ENCODE measurements at places on chromosomes 16 and 17.

- peak; percentile 60 for DNase-seq
Observed at GRCh38 chr16:70788668-70789594, 12.0 kb downstream of the VAC14 start.

DNA sequence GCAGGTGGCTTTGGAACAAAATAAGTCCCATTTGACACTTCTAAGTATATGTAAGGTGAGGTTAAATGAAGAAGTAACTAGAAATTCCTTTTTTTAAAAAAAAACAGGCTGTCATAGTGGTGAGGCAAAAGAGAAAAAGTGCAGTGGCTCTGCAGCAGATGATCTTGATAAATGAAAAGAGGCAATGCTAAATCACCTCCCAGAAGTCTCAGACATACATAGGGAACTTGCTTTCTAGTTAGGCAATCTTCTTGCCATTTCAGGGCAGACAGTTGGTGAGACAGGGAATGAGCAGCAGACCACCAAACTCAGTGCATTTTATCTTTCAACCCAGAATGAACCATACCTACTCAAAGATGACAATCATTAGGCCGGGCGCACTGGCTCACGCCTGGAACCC, 90.8 kb downstream of the MYO1D start:
- DNase-seq = no peak

DNA sequence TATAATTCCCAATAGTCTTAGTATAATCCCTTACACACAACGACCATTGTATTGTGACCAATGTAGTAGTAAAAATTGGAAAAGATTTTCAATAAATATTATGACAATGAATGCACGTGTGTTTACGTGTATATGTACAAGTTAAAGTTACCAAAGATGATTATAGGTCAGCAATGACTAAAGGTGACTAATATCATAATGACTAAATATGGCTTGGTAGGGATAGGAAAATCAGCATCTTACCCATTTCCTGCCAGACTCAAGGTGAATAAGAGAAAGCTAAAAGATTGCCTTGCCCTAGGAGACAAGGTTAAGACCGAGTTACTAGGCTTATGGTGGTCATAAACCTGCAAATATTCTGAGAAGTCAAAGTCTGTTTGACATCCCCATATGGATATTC, 34.4 kb downstream of the CPD start:
- no peak for DNase-seq

DNA sequence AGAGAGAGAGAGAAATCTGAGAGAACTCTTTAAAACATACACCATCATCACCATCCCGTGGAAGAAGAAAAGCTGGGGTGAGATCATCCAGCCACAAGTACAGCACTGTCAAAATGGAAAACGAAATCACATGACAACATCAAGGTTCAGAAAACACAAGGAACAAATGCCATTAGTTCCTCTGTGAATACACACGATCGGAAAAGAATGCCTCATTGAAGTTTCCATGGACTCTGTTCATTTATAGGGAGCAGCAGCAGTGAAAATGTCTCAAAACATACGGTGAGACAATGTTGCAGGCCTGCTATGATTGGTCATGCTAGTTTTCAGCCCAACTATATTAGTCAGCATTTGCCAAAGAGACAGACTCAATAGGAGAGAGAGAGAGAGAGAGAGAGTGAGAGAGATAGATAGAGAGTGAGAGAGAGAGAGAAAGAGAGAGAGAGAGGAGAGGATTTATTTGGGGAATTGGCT, 4.4 kb downstream of the CFAP97D1 start:
- DNase-seq = no peak

DNA sequence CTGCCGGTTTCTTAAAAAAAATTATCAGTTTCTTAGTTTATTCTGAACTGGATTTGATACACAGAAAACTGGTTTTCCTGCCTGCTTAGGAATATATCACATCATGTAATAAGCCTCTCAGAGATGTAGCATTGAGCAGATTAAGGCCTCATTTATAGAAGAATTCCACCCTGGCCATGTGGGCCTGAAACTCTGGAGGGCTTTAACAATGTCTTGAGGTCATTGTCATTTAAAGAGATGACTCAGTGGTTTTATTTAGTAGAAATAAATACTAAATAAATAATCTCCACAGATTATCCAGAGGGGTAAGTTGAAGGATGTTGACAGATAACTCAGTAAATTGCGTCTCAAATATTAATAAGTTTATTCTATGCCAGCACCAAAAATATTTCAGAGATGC, 56.9 kb downstream of the PRKCA start:
- no peak for DNase-seq

- DNase-seq = peak; percentile 71
Observed at GRCh38 chr16:14249291-14250032, 178.3 kb downstream of the MRTFB start.

GRCh38 chr17:67238991-67239390, 6.0 kb downstream of the HELZ start:
- DNase-seq = no peak

DNA sequence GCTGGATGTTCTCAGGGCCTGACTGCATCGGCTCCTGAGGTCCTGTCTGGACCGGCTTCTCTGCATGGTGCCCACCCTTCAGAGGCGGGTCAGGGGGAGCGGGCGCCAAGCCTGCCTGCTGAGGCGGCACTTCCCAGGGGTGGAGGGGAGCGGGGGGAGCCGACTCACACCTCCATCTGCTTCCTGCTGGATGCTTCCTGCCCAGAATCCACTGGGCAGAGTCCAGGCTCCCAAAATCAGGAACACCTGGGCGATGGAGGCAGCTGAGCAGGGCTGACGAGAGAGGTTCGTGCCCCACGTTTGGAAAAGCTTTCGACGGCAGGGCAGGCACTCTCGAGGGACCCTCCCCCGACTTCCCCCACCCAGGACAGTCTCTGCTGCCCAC, 42.2 kb downstream of the TIMM22 start:
- no peak for DNase-seq

GRCh38 chr17:74842599-74843351, 16.9 kb downstream of the GRIN2C start:
- DNase-seq = peak; percentile 88

GRCh38 chr17:73338050-73338521, 26.3 kb upstream of the CDC42EP4 start:
- no peak for DNase-seq

DNA sequence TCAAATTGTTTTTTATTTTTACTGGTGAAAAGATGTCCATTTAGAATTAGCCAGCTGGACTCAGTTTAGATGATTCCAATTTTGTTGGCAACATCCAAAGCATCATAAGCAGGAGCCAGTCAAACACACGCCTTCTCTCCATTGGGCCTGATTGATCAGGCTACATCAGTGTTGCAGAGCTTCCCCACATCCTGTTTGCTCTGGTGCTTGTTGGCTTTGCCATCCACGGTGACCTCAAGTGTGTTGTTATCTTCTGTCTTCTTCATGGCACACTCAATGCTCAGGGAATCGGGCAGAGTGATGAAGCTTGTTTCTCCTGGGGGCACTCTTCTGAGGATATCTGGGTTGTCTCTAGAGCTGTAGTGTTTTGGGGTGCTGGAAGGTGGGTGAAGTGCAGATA, 6.3 kb upstream of the NETO2 start:
- no peak for DNase-seq

DNA sequence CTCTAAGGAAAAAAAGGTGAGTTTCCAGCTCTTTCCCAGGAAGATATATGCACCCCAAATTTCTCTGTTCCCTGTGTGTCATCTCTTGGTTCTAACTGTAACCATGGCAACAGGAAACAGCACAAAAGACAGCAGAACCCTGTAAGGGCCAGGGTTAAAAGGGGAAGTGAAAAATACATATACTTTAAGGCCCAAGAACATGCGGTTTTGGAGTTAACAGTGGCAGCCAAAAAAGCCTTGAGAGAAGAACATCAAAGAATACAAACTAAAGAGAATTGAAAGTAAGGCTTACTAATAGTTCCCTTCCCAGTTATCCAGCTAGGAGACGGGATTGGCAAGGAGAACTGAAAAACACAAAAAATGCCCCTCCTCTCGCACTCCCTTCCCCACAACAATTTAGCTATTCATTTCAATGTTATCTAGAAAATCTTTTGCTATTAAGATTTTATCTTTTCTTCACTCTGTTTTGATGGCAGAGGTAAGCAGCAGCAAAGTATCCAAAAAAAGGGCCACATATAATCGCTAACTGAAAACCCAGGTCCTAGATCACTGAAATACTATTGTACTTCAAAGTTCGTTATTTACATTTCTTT, 1.5 kb downstream of the SPOP start:
- DNase-seq = peak; percentile 22

DNA sequence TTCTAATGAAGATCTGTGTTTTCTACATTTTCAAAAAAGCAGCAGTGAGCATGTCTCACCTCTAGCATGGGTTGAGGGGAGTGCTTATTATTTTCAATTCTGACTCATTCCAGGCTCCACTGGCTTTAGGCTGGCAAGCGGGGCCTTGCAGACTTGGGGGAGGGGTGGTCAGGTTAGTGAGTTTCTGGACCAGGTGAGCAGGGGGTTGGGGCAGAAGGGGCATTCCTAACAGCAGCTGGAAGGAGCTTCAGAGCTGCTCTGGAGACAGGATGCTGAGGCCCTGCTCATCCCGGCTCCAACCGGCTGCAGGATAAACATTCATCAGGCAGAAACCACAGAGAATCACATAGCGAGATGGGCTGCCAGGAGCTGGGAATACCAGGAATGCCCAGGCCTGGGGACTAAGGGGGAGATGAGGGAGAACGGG, 10.5 kb upstream of the KRT19 start:
- no peak for DNase-seq

GRCh38 chr16:47461598-47462266, 601 bp downstream of the PHKB start:
- DNase-seq = no peak
